ENCODE measurements at places on chromosomes 6 and 20.

GRCh38 chr20:63589261-63590217, 15.5 kb upstream of the HELZ2 start:
- no peak for DNase-seq

- peak; percentile 44 for DNase-seq
These were observed 24.0 kb downstream of the MTFR2 start for GRCh38 chr6:136226027-136226673.

GRCh38 chr6:56541030-56541600, 101.6 kb downstream of the DST start:
- no peak for DNase-seq

DNA sequence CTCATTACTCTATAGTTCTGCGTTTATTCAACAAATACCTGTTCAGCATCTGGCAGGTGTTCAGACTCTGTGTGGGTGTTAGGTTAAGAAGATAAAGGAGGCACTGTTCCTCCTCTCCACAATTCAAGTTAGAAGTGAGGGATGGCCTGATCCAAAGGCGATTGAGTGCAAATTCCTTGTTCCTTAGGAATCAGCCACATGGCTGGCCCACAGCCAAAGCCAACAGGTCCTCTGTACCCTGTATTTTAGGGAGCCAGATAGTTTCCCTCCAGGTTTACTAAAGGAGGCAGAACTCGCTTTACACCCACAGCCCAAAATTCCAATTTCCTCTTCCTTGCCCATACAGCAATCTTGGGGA, 5.0 kb upstream of the CD40 start:
- no peak for DNase-seq

- DNase-seq, result peak; percentile 27
These were observed 9.0 kb downstream of the ADA start for GRCh38 chr20:44642203-44643153.

- DNase-seq, result no peak
These were observed 199.9 kb downstream of the CD83 start for GRCh38 chr6:14317387-14317970.

- peak; percentile 63 for DNase-seq
These were observed 15.1 kb upstream of the PPP1R16B start for GRCh38 chr20:38790200-38791053.

DNA sequence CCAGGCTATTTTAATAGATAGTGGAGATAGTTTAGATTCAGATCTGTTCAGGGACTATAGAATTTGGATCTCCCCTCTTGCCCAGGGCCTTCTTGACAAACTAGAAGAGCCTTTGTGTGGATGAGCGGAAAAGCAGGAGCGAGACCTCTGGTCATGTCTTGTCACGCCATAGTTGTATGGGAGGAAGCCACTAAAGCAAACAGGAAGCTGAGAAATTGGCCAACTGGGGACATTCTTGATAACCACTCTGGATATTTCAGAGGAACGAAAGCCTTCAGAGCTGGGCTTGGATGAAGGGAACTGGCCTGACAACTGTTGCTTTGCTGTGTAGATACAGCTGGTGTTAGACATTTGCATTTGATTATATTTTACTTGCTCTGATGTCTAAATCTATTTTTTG, 54.1 kb upstream of the EXOC2 start:
- no peak for DNase-seq

- DNase-seq, result no peak
These were observed 279.5 kb downstream of the LRFN2 start for GRCh38 chr6:40307712-40308111.

DNA sequence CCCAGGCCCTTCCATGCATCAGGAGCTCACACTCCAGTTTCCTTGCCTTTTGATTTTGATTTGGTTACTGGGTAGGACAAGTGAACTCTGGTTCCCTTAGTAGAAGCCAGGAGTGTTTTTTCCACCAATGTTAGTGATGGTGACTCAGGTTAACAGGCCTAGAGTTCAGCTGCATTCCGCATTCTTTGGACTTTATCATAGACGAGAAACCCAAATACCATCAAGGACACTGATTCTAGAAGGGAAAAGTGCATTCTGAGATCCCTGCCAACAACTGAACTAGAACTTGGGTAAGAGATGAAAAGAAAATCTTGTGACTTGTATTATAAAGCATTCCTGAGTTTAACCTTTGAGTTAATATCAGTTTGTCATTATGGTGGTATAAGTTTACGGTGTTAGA, 8.9 kb downstream of the GSS start:
- DNase-seq, result no peak

DNA sequence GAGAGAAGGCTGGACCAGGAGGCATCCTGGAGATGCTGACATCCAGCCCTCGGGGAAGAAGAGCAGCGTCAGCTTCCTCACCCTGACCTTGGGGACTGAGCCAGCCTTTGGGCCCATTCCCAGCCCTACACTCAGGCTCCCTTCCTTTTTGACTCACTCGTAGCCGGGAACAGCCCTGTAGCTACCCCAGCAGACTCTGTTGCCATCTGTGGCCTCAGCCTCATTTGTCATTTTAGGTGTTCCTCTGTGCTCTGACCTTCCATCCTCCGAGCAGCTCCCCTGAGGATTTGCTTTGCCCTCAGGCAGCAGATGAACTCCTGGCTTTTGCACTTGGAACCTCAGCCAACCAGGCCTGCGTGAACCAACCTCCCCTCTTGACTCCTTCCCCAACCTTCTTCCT, 67.5 kb downstream of the ELOVL2 start:
- DNase-seq, result no peak

DNA sequence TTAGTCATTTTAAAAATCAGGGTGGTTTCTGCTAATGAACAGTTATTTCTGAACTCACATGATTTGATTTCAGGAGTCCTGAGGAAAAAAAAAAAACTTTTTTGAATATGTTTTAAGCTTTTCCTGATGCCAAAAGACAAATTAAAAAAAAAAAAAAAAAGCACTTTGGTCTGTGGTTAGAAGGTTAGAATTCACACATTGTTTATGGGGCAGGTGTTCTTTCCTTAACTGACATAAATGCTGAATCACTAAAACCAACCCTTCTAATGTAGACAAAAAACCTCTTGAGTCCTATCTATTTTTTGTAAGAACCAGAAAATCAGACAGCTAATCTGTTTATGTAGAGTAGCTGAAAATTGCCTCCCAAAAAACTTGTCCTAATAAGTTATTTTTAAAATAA, 20.4 kb downstream of the THEMIS start:
- DNase-seq, result no peak

- no peak for DNase-seq
These were observed 17.8 kb downstream of the SS18L1 start for GRCh38 chr20:62161347-62161746.

- DNase-seq, result no peak
These were observed 139.9 kb downstream of the AGPAT4 start for GRCh38 chr6:161133963-161134362.

- no peak for DNase-seq
These were observed 403.6 kb downstream of the PLCB1 start for GRCh38 chr20:8535403-8536261.

DNA sequence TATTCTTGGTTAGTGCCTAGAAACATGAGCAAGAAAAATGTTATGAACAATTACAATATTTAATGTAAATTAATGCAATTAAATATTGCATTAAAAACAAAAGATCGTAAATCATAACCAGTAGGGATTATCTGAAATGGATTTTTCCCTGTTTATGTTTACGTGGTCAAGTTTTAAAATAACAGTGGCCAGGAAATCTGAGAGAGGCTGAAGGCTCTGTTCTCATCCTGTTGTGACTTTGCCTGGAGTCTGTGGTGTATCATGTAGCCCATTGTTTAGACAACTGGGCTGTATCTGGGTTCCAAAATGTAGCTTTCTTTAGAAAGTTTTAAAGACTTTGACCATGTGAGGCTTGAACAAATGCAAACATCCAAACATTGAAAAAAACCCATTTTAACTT, 2.4 kb downstream of the MYO6 start:
- DNase-seq, result no peak

DNA sequence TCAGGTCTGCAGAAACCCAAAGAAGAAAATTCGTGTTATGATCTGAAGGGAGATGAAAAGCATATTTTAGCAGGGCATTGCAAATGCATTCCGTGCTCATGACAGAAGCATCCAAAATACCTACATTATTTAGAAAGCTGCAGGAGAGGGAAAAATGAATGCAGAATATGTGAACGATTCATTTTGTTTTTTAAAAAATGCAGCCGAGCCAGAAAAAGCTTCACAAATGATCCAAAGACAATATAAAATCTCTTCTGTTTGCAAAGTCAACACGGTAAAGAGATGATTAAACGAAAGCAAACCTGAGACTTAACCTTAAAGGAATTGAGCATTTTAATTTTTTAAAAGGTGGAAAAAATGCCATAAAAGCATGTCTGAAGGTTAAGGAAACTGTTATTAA, 136.1 kb upstream of the SULF2 start:
- no peak for DNase-seq

GRCh38 chr6:31525932-31526591, 2.7 kb upstream of the MCCD1 start:
- no peak for DNase-seq

- DNase-seq, result no peak
These were observed 207.7 kb upstream of the GJE1 start for GRCh38 chr6:141925001-141925400.

- no peak for DNase-seq
These were observed 14.9 kb downstream of the ADTRP start for GRCh38 chr6:11763460-11764249.

- no peak for DNase-seq
These were observed 205.6 kb downstream of the UST start for GRCh38 chr6:148952147-148953035.

- no peak for DNase-seq
These were observed 21.2 kb downstream of the SNRPB start for GRCh38 chr20:2449386-2449785.

DNA sequence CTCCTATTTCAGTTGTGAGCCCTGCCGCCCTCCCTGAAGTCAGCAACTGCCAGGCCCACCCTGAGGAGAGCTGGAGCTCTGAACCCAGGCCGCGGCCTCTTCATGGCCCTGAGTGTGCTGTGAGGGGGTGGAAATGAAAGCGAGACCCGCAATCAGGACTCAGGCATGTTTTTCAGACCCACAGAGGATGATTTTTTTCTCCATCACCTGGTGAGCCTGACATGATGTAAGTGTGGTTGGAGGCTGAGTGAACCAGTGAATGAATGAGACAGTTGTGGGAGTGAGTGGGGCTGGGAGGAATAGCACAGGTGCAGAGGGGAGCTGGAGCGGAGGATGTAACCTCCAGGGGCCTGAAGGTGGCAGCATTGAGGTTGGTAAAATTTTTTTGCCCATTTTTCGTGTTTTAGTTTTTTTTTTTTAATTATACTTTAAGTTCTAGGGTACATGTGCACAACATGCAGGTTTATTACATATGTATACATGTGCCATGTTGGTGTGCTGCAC, 18.3 kb downstream of the RAET1L start:
- DNase-seq, result peak; percentile 39

DNA sequence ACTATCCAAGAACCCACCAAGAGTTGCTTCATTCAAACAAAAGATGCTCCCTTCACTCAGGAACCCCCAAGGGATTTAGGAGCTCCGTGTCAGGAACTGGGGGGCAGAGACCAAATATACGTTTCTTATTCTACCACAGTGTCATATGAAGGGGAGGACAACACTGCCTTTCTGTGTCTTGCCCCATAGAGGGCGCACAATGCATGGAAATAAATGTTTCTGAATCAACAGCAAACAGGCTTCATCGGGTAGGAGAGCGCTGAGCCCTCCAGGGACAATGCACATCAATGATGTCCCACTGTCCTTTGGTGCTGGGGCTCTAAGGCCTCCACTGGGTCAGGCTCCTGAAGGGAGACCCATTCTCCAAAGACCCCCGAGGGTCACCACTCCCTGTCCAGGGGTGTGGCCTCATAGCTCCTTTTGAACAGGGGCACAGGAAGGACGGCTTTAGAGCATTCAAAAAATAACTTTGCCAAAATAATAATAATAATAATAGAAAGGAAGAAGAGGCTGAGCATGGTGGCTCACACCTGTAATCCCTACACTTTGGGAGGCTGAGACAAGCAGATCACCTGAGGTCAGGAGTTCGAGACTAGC, 31.1 kb downstream of the PLG start:
- DNase-seq, result peak; percentile 36

GRCh38 chr20:32037929-32038328, 14.1 kb upstream of the HCK start:
- no peak for DNase-seq

DNA sequence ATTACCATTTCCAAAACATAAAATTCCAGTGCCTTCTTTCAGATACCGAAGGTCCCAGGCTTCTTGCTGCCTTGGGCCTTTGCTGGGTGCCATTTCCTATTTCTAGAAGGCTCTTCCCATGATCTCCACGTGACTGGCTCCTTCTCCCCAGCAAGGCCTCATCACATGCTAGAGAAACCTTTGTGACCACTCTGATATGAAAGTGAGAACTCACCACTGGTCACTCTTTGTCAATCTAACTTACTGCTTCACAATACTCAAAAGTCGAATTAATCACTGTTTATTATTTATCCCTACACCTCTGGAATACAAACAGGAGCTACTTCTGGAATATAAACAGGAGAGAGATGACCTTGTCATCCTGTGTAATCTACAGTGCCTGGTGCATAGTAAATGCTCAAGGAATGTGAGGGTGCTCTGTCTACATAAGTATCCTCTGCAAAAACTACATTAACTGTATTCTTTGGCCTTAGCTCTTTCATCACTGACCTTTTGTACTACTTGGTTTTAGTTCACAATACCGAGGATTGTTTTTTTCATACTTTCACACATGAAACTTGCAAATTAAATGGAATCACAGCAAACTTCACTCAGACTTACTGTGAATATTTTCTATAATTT, 1.6 kb downstream of the STX7 start:
- no peak for DNase-seq

GRCh38 chr6:56475736-56476457, 166.8 kb downstream of the DST start:
- DNase-seq, result no peak

DNA sequence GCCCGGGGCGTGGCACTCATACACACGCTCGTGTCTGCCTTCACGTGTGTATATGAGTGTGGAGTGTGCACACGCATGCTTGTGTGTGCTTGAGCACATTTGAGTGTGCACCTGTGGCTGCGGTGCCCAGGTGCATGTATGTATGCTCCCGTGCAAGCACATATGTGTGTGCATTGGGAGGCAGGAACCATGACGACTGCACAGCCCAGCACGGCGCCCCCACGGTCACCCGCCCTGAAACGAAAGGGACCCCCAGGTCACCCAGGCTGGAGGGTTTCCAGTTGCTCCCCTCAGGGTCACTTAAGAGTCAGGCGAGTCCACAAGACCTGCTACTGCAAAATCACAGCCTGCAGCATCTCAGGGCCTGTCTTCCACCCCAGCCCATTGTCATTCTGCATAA, 94.7 kb downstream of the YTHDF1 start:
- no peak for DNase-seq

DNA sequence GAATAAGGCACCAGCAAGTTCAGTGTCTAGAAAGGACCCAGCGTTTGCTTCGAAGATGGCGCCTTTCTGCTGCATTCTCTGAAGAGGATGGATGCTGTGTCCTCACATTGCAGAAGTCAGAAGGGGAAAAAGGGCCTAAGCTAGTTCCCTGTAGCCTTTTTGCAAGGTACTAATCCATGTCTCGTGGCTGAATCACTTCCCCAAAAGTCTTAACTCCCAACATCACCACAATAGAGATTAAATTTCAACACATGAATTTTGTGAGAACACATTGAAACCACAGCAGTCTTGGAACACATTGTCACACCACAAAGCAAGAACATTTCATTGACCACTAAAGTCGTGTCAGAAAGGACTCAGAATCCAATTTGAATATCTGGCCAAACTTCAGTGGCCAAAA, 42.1 kb downstream of the KLHL31 start:
- peak; percentile 8 for DNase-seq

Data from CD4-positive, alpha-beta T cell treated with Interferon alpha-2 for 1 hour (primary cell).